ENCODE measurements at places on chromosomes 5 and 9.

GRCh38 chr5:150161242-150162141, 5.1 kb upstream of the CDX1 start:
- DNase-seq, result peak; percentile 38

DNA sequence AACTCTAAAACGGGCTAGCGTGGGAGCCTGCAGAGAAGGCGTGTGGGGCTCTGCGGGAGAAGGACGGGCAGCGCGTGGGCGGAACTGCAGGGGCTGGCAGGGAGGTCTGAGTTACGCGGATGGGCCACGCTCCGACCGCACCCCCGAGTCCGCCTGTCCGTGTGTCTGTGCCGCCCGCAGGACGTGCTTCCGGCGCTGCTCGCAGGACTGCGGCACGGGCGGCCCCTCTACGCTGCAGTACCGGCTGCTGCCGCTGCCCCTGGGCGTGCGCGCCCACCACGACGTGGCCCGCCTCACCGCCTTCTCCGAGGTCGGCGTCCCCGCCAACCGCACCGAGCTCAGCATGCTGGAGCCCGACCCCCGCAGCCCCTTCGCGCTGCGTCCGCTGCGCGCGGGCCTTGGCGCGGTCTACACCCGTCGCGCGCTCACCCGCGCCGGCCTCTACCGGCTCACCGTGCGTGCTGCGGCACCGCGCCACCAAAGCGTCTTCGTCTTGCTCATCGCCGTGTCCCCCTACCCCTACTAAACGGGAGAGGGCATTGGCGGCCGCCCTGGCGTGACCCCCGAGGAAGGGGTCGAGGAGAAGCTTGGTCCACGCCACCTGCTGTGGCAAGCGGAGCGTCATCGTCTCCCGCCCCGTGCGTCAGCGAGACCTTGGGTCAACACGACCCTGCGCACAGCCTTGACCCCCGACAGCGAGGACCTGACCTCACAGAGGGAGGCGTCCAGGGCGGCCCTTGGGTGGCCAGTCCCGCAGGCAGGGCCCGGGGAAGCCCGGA, 11.4 kb upstream of the ASS1 start:
- DNase-seq, result no peak

DNA sequence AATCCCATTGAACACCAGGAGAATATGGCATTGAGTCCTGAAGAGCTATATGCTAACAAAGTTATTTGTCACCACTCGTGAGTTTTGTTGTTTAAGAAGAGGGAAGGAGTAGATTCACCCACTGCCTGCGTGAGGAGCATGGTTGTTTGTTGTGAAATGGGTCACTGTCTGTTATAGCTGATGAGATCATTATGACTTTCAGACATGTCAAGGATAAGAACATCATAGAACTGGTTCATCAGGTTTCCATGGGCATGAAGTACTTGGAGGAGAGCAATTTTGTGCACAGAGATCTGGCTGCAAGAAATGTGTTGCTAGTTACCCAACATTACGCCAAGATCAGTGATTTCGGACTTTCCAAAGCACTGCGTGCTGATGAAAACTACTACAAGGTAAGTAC, 76.9 kb downstream of the SYK start:
- DNase-seq, result no peak

DNA sequence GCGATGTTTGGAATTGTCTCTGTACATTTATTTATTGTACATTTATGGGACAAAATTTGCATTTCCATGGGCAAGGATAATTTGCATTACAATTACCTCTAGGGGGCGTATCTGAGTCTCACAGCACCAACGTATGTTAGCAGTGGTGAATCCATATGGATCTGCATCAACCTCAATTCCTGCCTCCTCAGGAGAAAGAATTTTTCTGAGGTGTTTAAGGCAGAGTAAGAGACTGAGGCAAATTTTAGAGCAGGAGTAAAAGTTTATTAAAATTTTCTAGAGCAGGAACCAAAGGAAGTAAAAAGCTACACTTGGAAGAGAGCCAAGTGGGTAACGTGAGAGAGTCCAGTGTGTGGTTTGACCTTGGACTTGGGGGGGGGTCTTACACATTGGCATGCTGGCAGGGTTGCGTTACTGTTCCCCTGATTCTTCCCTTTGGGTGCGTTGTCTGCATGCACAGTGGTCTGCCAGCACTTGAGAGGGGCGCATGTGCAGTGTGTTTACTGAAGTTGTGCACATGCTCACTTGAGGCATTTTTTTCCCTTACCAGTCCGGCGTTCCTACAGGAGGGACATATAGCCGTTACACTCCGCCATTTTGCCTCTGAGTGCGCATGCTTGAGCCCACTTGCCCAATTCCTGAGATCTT, 21.0 kb upstream of the RAB14 start:
- DNase-seq, result no peak

GRCh38 chr9:77975036-77975435, 56.6 kb downstream of the GNAQ start:
- DNase-seq, result no peak

DNA sequence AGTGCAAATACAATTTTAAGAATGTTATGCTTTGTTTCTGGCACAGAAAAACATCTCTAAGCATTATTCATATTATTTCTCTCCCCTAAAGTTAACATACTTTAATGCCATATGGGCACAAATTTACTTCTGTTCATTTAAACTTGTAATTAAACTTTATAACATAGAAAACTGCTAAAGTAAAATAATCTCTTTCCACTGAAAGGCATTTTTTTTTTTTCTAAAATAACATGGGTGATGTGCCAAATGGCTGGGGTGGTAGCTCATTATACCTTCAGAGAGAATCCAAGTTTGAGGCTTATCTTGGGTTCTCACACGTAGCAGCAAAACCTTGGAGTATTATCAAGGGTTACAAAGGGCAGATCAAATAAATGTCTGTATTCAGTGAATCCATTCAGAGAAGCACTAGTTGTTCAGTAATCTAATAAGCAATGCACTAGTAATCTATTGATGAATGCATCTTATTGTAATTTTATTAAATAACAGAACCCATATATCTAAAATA, 257.6 kb upstream of the POU5F2 start:
- no peak for DNase-seq

DNA sequence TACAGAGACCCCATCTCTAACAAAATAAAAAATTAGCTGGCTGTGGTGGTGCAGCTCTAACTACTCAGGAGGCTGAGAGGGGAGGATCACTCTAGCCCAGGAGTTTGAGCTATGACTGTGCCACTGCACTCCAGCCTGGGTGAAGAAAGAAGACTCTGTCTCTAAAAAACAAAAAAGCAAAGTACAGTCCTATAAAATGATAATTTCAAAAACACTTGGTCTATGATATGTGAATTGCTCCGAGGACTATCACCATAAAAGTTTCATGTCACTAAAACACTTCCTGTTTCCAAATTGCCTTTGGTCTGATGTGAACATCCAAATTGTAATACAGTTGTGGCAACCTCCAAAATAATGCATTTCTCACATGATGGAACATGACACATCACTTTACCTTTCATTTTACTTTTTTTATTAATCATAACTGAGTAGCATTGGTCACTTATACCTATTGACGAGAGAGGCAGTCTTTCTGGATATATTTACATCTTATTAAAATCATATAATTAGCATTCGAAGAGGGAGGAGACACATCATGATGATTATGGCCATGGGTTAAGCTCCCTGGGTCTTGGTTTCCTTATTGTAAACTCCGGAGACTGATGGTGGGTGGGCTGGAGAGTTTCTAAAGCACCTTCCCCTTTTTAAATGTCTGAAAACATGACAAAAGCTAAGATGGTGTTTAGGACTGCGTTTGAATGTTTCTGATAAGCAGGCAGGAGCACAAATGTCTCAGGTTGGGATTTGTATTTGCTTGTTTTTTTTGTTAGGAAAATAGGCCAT, 25.8 kb upstream of the CD180 start:
- DNase-seq, result no peak

GRCh38 chr5:56746553-56747339, 68.6 kb upstream of the MAP3K1 start:
- no peak for DNase-seq

GRCh38 chr5:171575386-171575785, 155.9 kb downstream of the FGF18 start:
- no peak for DNase-seq

- DNase-seq, result no peak
Observed at GRCh38 chr5:5140479-5141338, 579 bp downstream of the ADAMTS16 start.

- DNase-seq, result peak; percentile 17
Observed at GRCh38 chr5:15286650-15287049, 213.3 kb upstream of the FBXL7 start.

DNA sequence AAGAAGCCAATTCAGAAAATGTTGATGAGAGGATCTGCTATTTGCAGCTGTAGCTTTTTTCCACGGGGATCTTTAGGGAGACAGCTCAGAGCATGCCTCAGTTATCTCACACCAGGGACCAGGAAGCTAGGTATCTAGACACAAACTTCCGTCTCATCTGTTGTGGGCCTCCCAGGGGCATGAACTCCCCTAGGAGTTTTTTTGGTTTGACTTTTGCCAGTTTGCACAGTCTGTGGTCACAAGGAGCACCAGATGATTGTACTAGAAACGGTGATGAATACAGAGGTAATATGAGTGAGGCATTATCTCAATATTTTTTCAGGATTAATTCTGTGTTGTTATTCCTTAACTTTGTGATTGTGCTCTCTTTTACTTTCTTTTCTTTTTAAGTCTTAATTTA, 533.2 kb upstream of the SEMA6A start:
- no peak for DNase-seq

GRCh38 chr5:38032149-38032548, 192.3 kb upstream of the GDNF start:
- no peak for DNase-seq

GRCh38 chr9:127318651-127319167, 54.1 kb downstream of the GARNL3 start:
- no peak for DNase-seq

DNA sequence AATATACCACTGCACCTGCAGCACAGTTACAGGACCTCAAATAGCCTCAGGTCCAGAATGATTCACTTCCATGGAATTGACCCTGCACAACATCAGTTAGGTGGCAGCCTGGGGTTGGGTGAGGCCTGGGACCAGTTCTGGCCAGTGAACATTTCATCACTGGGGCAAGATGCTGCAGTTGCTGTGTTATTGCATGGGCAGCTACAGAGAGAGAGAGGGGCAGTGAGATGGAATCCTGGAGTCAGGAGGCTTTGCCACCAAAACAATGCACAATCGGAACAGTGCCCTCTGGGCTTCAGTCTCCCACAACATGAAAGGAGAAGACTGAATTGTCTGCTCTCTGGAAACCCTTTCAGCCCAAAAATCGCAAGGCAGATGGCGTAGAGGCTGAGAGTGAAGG, 51.8 kb downstream of the SH3TC2 start:
- peak; percentile 33 for DNase-seq

- DNase-seq, result no peak
Observed at GRCh38 chr9:124290053-124290591, 32.4 kb downstream of the NEK6 start.

DNA sequence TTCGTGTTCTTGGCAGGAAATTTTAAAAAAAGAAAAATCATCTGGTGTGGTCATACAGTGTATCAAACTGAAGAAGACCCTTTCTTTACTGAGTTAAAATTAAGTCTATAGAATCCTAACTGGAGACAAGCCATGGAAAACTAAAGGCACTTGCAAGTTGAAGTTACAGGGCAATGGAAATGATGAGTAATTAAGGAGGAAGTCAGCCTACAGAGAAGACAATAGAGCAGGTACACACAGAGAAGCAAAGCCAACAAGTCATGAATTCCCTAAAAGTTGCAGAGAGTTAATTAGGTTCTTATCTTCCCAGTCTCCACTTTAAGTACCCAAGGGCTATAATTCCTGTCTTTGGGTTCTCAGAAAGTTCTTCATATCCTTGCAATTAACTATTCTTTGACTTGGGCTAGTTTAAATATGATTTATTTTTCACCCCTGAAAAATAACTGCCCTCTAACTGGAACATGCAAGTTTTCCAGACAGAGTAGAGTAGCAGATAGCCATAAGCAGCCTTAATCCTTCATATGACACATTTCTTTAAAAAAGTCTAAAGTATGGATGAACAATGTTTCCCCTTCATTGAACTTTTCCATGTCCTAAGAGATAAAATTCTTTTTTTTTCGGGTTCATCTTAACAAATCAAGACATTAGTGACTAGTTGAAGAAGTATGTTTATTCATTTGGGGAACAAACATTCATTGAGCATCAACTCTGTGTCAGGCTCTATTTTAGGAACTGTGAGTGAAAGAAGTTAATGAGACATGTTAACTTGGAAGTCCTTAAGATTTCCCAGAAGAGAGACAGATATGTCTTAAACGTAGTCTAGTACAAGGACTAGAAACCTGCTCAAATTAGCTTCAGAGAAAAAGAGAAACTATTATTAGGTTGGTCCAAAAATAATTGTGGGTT, 5.2 kb upstream of the ITGA2 start:
- no peak for DNase-seq

GRCh38 chr9:107405511-107405910, 84.1 kb downstream of the KLF4 start:
- DNase-seq, result no peak

DNA sequence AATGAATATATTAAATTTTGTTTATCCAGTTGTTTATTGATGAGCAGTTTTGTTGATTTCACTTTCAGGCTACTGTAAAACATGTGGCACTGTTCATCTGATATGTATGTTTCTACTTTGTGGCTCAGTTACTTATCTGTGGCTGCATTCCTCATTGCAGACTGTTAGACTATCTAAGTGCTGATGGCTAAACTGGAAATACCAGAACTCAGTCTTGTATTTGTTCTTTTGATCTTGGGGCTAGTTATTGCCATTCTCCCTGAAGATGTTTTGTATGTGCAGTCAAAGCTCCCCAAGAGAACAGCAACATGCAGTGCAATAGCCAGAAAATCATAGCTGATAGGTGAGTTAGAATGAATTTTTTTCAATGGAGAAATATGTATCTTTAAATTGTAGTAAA, 162.2 kb downstream of the GADD45G start:
- no peak for DNase-seq

DNA sequence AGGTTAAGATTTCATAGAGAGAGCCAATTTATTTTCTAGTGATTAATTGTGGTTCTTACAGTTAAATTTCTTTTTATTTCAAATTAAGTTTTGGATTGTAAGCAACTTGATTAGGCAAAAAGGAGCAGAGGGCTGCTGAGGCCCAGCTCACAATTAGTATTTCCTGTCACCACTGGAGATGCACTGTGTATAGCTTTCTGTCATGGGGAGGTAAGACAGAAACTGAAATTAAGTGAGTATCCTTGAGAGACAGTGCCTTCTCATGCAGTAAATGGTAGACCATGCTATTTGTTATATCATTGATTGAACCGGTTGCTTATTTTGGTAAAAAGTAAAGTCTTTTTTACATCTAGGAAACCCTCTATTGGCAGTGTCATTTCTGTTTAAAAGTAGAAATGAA, 190.7 kb downstream of the CCDC171 start:
- DNase-seq, result no peak

DNA sequence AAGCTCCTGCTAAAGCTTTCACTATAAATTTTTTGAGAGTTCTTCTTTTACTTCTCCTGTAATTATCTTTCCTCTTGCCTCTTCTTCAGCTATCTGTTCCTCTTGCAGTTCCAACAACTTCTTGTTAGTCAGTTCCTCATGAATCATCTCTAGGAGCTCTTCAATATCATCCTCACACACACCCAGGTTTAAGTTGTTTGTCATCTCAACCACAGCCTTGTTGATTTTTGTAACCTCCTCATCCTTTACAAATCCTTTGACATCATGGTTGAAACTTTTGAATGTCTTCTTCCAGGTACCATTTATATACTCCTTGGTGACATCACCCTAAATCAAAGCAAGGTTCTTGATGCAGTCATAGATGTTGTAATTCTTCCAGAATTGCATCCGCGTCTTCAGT, 106.3 kb upstream of the MAMDC2 start:
- no peak for DNase-seq
